ENCODE measurements at places on chromosomes 4 and X.

DNA sequence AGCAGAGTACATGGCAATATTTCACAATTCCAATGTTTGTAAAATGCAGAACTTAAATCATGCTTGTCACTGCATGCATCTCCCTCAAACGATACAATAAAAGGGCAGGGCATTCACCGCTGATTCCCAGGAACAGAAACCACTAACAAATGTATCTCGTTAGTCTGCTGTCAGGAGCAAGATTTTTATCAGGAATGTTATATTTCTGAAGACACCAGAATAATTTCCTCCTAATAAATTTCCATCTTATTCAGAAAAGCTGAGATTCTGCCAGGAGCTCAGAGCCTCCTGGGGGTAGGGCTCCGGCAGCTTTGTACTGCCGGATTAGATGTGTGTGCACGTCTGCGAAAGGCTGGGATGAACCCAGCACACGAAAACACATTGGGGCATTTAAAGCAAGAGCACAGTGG, 54.0 kb upstream of the LDB2 start:
- DNase-seq = no peak

DNA sequence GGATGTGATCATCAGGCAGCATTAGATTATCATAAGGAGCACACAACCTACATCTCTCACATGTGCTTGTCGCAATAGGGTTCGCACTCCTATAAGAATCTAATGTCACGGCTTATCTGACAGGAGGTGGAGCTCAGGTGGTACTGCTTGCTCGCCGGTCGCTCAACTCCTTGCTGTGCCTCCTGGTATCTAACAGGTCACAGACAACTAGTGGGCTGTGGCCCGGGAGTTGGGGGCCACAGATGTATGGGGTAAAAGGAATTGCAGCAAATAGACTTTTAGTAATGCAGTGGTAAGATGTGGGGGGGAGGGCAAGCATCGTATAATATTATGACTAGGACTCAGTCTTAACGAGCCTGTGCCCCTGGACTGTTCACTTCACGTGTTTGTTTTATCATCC, 624.8 kb downstream of the CENPC start:
- no peak for DNase-seq

DNA sequence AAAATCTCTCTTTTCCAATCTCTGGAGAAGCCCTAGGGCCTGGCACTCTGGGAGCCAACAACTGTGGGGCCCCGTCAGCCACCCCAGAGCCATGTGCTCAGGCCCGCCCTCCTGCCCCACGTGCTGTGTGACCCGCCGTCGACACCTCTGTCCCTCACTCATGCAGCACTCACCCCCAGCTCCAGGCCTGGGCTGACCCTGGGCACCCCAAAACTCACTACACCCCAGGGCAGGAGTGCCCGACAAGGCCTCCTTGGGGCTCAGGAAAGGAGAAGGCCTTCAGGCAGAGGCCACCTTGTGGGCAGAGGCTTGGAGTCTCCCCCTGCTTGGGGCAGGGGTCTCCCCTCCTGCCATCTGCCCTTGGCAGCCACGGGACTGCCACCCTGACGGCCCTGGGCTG, 5.7 kb downstream of the MYL5 start:
- no peak for DNase-seq

- DNase-seq = peak; percentile 10
These were observed 27.7 kb downstream of the DMP1 start for GRCh38 chr4:87677731-87678130.

DNA sequence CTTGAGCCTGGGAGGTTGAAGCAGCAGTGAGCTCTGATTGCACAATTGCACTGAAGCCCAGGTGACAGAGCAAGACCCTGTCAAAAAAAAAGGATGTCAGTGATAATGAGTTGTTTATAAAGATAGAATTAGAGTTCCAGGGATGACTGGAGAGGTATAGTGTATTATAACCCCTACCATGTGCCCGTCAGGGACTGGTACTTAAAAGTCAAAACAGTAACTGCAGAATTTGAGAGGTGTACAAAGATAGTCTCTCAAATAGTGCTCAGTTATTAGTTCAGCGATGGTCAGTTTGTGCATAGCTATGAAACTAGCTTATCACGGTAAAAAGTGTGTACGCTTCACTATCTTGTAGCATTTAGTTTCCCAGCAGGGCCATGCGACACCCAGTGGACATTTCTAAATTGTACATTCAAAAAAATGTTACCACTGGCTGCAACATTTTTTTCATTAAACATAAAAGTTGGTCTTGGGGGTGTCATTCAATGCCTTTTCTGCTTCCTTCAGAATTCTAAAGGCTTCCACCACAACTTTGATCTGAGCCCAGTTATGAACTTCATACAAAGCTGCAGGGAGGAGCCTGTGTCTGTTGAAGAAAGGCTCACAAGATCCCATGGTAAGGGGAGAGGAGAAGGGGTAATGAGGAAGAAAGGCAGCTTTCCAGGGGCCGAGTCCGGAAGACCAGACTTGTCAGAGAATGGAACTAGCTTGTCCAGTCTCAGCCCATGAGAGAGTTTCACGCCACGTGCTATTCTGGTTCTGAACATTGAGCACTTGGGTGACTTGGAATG, 9.2 kb upstream of the GYG2 start:
- DNase-seq = no peak

DNA sequence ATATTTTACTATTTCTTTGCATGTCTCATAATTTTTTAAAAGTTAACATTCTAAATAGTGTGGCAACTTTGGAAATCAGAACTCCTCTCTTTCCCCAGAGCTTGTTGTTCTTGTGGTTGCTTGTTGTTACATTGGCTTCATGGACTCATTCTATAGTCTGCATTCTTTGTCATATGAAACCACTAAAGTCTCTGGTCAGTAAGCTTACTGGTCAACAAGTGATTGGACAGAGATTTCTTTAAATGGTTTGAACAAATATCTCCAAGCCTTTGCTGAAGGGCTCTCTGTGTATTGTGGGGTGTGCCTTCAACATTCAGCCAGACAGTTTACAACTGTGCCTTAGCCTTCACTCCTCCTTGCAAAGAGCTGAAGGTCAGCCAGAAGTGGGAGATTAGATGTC, 147.2 kb downstream of the OPHN1 start:
- DNase-seq = no peak

- DNase-seq = no peak
These were observed 166.8 kb upstream of the HCCS start for GRCh38 chrX:10944136-10944885.

DNA sequence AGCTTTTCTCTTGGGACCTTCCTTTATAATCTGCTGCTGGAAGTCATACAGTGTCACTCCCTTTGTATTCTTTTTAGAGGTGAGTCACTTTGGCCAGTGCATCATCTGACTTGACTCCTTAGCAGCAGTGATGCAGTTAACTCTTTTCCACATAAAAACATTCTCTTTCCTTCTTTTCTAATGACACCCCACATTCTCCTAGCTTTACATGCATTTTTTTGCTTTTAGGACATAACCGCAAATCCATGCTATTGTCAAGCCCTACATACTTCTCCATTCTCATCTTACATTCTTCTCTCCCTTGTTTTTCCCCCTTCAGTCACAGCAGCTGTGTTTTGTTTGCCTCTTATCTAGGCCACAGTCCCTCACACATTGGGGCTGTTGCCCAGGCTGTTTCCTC, 55.1 kb downstream of the ZNF330 start:
- no peak for DNase-seq

GRCh38 chr4:185966997-185967775, 101.8 kb upstream of the TLR3 start:
- DNase-seq = no peak

DNA sequence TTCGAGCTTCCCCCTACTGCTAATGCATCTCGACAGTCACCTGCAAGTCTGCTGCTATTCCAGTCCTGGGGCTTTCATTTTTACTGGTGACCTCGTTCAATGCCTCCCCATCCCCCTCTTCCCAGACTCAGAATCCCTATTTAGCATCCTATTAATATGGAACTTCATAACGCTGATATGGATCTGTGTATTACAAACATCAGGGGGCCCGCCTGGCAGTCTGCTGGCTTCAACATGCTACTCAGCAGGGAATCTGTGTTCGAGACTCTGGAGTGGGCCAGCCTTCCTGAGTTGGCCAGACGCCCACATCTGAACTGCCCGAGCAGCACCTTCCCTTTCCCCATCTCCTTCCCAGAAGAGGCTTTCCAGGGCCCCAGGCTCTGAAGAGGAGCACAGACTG, 173.9 kb upstream of the PPARGC1A start:
- no peak for DNase-seq

DNA sequence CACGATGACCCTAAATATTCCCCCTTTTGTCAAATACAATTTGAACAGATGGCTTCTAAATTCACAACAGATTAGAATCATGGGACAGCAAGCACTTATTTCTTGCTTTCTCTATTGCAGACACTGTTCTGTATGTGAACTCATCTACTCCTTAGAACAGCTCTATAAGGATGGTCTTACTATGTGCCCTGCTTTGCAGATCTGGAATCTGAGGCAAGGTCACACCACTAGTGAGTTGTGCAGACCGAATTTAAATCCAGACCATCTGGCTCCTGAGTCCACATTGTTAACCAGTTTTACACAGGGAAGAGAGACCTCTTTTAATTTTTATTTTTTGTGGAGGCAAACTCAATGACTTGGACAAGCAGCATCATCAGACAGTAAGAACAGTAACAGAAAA, 50.2 kb downstream of the GPRIN3 start:
- DNase-seq = no peak

DNA sequence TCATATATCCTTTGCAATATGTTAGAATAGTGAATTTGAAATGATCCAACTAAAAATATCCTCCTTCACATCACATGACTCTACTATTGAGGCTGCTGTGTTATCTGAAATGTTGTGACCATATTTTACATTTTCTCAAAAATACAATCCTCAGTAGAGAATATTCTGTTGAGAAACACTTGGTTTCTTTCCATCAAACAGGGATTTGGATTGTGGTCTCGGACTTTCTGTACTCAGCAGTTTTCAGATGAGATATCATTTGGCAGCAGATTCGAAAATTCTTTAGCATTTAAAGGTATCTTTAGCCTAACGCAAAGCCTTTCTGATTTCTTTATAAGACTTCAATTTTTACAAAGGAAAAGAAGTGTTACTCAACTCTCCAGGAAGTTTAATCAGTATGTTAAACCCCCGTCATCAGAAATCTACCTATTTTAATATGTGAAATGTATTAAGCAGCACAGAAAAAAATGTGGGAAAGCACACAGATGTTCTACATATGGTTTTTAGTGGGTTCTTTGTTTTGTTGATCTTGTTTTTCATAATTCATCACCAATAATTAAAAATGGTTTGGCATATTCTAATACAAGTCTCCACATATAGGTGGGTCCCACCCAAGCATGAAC, 55.4 kb upstream of the ANXA3 start:
- no peak for DNase-seq

DNA sequence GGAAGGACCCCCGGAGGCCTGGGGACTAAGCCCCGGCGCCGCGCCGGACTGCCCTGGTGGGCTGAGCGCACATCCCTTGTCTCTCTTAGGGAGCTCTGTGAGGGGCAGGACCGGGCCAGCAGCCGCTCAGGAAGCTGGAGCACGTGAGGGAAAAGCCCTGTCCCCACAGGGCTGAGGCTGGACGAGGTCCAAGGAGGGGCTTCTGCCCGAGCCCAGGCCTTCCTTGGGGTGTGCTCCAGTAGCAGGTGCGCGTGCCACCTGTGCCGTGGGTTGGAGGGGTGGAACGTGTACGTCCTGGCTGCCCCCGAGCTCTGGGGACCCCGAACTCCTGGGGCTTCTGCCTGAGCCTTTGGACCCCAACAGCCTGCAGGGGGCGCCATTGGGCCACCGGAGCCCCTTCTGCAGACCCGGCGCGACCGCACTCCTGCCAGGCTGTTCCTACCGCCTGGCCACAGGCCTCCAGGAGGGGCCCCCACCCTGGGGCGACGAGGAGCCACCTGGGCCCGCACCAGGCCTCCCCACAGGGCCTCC, 27.2 kb downstream of the TACC3 start:
- peak; percentile 61 for DNase-seq

DNA sequence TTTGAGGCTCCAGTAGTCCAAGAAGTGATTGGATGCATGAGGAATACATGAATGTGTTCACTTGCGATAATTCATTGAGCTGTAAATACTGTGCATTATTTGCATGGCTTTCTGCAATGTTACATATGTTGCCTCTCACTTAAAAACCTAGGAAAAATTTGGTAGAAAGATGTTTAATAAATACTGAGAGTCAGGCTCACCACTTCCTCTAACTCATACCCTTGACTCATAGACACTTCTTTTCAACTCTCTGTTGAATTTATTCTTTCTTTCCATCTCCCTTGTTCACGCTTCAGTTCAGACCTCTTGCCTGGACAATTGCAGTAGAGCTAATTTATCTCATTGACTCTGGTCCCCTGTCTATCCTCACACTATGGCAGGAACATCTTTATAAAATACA, 35.8 kb upstream of the LEF1 start:
- DNase-seq = no peak

DNA sequence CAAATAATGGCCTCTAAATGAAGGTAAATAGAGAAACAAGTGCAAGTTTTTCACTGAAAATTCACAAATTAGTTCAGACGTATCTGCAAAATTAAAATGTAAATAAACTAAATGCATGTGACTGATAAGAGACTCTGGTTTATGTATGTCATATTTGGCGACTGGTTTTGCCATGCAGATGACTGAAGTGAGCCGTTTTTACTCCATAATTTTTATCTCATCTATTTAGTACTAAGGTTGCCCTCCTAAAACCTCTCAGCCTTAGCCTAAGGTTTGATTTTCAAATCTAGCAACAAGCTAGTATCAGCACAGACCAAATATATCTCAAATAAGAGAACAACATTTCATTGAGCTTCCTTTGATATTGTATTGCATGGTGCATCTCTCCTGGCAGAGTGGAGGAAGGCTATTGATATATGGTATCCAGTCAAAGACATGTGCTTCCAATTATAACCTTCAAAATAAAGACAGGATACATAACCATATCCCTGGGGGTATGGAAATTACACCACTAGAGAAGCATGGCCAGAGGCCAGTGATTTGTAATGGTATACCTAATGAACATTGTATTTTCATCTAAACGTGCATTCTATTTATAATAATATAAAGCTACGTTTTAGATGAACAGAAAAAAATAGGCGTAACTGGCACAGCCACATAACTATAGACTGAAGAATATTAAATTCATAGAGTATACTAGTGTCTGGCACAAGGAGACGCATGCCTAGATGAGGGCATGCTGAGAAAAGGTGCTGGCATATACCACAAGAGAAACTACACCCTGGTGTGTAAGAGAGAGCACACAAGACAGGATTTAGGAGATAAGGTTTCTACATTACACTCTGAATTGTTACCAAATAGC, 392.6 kb upstream of the INTU start:
- DNase-seq = no peak

DNA sequence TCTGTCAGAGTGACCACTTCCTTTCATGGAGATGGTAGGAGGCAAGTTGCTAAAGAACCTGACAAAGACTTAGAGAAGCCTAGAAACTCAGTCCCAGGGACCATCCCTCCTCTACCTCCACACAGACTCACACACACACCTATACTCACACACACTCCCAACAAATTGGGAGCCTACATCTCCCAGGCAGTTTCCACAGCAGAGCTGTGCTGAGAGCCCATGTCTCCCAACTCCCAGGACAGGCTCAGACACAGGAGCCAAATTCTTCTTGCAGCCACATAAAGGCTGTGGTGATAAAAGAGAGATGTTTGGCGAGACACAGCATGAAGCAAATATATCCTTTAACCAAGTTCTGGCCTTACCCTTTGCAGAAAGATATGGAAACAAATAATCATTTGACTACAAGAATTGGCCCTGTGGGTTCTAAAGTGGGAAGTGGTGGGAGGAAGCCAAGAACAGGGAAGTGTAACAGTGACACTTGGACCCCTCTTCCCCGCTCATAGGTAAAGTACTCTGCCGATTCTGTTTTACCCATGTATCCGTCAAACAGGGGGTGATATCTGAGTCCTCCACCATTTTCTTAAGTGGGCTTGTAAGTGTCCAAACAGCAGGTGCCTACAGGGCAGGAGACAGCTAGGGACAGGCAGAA, 11.0 kb upstream of the IDS start:
- DNase-seq = no peak

GRCh38 chr4:87077914-87078585, 142.4 kb downstream of the KLHL8 start:
- no peak for DNase-seq

Measured in C1 segment of cervical spinal cord (tissue), 14 donors.